ENCODE measurements at places on chromosomes 3 and 15.
A peak's percentile ranks its signal among the peaks of the same experiment; 100 is the strongest.

- no peak for DNase-seq
Observed at GRCh38 chr3:146628671-146629070, 23.5 kb upstream of the PLSCR5 start.

GRCh38 chr3:43093006-43093405 is 12.9 kb downstream of the POMGNT2 start:
- no peak for DNase-seq

- no peak for DNase-seq
Observed at GRCh38 chr3:129050556-129051295, 9.9 kb upstream of the GP9 start.

- DNase-seq, result no peak
Observed at GRCh38 chr15:52246686-52247431, 48.7 kb downstream of the MYO5C start.

DNA sequence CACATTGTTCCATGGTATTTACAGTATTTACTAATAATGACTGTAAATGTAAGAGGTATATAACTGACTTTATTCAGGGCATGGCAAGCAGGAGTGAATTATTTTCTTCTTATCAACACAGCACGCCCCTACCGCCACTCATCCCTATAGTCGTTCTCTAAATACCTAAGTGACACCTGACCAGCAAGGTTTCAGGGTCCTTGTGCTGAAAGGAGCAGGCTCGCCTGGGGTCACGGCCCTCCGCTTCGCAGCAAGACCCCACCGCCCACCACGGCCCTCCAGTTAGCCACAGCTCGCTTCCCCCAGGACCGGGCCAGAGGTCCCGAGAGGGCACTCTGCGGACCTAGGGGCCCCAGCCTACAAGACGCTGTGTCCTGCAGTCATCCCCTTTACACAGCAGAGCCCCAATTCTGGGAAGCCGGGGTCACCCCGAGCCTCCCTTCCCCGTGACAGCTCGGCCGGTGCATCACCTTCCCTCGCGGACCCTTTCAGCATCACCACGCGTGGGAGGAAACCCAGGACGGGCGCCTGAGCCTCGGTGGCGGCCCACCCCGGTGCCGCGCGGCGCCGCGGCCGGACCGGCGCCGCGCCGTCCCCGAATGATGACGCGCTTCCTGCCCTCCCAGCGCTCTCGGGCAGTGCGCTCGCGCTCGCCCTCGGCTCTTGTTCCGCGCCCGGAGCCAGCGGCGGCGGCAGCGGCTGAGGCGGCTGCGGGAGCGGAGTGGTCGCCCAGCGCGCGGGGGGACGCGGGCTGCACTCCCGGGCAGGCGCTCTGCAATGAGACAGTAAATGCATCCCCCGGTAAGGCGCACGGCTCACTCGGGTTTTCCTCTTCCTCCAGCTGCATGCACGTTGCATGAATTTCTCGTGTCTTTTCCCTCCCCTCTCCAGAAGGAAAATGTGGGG is 225.1 kb upstream of the C2CD4B start:
- peak; percentile 72 for DNase-seq

- DNase-seq, result no peak
Observed at GRCh38 chr3:105362021-105362665, 4.6 kb upstream of the ALCAM start.

- DNase-seq, result no peak
Observed at GRCh38 chr3:15528854-15529537, 7.5 kb upstream of the COLQ start.

DNA sequence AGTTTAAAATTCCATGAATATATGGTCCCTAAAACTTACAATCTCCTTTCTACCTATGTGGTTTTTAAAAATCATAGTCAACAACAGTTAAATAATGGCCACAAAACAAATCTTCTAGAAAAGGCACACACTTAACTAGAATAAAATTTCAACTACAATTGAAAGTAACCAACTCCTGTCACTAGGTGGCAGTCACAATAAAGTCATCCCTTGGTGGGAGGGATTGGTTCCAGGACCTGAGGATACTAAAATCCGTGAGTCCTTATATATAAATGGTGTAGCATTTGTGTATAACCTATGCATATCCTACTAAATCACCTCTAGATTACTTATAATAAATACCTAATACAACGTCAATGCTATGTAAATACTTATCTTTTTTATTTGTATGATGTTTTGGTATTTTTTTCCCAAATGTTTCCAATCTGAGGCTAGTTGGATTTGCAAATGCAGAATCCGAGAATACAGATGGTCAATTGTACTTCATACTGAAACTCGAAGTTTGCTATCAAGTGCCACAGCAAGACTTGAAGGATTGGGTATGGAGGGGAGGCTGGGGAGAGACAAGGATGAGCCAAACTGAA is 172.6 kb downstream of the FMN1 start:
- DNase-seq, result no peak

GRCh38 chr3:123695152-123695551 is 110.3 kb upstream of the HACD2 start:
- no peak for DNase-seq

GRCh38 chr3:46351646-46352045 is 2.3 kb upstream of the CCR2 start:
- DNase-seq, result no peak

DNA sequence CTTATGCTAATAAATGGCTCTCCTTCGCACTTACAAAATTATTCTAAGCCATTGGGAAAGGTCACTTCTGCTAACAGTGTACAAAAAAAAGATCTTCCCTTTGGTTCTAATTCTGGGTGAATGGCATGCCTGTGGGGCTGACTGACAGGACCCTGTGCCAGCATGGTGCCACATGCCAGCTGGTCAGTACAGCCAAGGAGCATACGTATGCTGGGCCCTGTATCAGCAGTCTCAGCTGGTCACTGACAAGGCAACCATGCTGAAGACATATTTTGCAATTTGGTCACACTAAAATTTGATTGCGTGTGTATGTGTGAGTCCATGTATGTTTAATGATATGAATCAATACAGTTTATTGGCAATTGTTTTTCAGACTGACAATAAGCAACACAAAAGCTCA is 246.1 kb downstream of the TBL1XR1 start:
- no peak for DNase-seq

GRCh38 chr3:183943739-183944138 is 59.1 kb upstream of the PARL start:
- no peak for DNase-seq

- no peak for DNase-seq
Observed at GRCh38 chr3:192827208-192827607, 90.4 kb downstream of the MB21D2 start.

DNA sequence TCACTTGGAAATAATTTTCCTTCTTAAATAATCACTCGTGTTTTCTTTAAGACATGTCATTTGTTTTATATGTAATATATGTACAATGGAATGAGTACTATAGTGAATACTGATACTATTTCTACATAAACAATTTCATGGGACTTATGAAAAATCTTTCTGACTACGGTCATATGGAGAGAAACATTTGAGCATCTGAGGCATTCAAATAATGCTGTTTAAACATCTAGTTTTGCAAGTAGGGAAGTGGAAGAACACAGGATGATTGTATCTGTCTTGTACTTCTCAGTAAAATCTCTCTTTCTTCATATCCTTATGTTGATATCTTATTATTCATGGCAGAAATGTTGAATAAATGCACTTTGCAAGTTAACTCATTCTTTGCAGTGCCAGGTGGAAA is 599.5 kb upstream of the KCNMB2 start:
- no peak for DNase-seq

DNA sequence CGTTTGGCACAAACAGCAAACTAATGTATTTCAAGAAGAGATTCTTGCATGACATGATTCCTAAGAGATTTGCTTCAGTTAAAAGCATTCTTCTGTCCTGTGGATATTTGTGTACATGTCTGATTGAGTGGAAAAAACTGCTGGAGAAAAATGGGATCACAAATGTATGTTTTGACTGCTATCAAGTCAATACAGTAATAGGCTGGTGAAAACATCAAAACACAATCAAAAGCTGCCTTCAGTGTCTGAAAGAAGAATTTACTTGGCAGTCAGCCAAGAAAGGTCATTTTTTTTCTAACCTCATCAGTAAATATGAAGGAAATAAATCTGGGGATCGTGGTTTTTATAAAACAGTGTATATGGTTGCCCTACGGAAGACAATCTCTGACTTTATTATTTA is 1214.8 kb downstream of the NSUN3 start:
- DNase-seq, result no peak

DNA sequence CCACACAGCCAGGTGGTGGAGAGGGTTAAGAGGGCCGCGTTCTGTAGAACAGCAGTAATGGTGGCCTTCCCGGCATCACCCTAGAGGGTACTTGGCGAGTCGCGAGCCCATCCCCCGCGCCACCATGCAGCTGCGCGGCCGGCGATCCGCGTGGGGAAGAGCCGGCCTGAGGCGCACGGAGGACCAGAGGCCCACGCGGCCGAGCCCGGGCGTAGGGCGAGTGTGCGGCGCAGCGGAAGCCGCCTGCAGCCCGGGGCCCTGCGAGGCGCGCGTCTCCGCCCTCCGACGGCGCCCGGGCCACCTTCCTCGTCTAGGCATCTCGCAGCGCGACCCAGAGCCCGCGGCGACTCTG is 423 bp downstream of the TKT start:
- DNase-seq, result peak; percentile 60

GRCh38 chr3:182255158-182255557 is 538.1 kb upstream of the ATP11B start:
- no peak for DNase-seq

- DNase-seq, result no peak
Observed at GRCh38 chr3:131636266-131636775, 133.6 kb upstream of the MRPL3 start.

- no peak for DNase-seq
Observed at GRCh38 chr3:3189961-3190360, 10.5 kb upstream of the CRBN start.

GRCh38 chr3:44482721-44483120 is 5.3 kb upstream of the ZNF445 start:
- no peak for DNase-seq

DNA sequence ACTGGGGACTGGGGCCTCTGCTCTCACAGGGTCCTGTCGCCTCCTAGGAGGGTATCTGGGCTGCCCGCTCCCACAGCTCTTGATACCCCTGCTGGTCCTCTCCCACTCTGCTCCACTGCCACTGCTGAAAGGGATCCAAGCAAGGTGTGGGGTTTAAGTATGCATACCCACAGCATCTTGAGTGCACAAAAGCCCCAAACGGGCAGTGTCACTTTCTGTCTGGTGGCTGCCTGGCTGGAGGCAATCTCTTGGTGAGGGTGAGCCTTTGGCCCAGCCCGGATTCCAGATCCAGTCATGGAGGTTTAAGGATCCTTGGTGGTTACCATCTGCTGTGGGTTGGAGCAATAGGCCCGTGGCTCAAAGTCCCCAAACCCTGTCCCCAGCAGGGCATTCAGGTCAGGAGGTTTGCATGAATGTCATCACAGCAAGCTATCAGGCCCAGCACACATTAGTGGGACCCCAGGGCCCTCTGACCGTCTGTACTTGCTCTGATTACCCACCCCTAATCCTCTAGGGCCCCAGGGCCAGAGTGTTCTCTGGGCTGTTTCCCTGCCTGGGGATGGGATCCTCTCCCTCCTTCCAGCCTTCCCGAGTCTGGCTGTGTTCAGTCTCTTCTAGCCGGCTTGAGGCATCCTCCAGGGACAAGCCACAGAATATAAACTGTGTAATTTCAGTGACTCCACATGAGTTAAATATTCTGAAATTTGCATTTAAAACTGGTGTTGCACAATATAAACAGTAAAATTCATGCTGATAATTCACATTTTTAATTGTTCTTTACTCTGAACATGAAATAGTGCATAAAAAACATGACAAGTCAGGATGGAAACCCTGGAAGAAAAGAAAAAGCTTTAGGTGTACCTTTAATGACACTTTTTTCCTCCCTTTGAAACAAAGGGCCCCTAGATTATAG is 4.9 kb upstream of the TJP1 start:
- DNase-seq, result no peak

- DNase-seq, result no peak
Observed at GRCh38 chr15:81530271-81530691, 156.3 kb upstream of the TMC3 start.

DNA sequence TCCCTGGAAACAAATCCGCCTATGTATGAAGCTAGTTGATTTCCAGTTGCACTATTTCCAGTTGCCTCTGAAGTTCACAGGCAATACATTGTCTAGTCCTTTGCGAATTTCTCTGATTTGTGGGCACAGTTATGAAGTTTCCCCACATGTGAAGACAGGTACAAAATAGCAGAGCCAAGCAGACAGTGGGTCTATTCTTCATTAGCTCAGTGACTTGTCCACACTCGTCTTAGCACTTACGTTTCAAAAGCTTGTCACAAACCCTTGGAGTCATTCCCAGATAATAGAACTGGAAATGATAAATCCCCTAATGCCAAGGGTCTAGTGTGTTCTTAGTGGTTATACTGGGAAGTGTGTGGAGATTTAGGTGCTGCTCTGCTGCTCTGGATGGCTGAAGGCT is 14.5 kb downstream of the SRPRB start:
- DNase-seq, result no peak

DNA sequence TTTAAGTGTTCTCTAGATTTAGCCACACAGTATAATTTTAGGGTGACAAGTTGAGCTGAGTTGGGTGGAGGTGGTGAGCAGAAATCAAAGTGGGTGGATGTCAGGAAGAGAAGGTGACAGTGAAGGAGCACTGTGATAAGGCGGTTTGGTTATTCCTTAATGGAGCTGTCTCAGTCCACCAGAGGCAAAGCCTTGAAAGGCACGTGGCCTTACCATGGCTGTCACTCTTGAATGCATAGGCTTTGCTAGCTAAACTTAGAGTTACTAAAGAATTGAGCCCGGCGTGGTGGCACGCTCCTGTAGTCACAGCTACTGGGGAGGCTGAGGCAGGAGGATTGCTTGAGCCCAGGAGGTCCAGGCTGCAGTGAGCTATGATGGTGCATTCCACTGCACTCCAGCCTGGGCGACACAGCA is 560 bp upstream of the TTLL13 start:
- DNase-seq, result no peak

DNA sequence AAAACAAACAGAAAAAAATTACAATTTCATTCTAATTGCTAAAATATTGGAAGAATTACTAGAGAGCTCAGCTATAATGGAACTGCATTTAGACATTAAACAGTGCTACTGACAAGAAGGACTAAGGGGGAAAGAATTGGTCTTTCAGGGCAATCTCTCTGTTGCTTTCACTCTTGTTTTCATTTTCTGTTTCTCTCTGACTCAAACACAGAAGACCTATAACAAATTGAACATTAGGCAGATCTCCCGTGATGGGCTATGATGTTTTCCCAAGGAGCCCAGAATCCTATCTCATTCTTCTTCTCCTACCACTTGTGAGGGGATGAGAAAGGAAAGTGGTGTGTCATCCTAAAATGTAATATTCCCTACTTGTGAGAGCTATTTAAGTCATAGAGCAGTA is 358.0 kb upstream of the TGFBR2 start:
- DNase-seq, result no peak

DNA sequence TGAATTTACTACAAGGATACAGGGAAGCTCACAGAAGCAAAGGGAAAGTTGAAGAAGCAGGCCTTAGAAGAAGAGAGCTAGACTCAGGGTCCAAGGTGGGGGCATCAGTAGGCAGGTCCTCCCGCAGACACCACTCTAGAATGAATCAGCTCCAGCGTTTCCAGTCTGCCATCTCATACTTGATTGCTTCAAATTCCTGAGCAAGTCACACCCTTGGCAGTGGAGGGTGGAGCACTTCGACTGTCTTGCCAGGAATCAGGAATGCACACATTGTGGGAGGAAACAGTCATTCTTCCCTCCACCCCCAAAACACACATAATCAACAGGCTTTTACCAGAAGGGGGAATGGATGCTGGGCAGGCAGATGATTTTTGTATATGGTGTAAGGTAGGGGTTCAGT is 78.5 kb downstream of the CHCHD6 start:
- DNase-seq, result no peak

- no peak for DNase-seq
Observed at GRCh38 chr3:166013073-166013679, 176.0 kb upstream of the BCHE start.

Data from amygdala (tissue), 56 donors.